Natural killer cell (primary cell): ENCODE measurements at places on chromosomes 6 and 20.

GRCh38 chr6:161226009-161226964 lies 47.6 kb downstream of the AGPAT4 start:
- DNase-seq: peak; percentile 58

DNA sequence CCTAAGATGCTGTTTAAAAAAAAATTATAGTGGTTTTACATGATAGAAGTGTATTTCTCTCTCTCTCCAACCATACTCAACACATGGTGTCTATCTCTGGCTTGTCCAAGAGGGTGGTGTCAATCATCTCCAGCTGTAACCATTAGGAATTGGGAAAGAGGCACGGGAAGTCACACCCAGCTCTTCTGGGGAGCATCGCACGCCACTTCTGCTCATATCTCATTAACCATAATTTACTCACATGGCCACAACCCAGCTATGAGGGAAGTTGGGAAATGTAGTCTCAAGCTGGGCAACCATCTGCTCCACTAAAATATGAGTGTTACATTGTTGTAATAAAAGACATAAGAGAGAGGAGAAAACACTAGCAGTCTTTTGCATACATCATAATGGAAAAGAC lies 30.4 kb upstream of the TSHZ2 start:
- no peak for DNase-seq

DNA sequence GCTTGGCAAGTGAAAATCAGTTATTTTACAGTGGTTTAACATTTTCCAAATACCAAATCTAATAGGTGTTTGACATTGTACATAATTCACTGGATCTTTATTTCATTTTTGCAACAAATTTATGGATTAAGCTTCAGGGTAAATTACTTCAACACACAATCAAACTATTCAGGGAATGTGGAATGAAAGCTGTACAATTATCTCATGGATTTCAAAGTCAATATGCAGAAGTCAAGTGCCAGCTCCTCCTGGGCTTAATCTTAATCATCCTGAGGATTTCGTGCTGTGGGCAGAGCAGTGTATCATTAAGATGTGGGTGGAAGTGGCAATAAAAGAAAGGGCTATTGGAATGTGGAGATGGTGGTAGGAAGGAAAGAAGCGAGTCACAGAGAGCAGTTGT lies 548.8 kb downstream of the COL12A1 start:
- DNase-seq: no peak

DNA sequence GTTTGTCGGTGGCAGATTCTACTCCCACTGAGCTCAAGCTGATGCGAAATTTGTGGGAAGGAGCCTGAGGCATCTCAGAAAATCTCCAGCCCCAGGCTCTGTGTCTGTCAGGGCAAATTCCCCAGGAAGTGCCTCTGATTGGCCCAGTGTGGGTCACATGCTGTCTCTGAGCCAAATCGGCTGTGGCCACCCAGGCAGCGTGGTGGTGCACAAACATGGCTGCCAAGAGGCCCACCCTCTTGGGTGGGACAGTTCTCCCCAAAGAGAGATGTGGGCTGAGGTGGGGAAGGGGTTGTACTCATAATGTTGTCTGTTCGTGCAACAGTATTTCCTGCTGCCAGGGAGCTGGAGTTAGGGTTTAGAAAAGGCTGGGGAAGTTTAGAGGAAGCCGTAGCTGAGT lies 130.6 kb downstream of the BMP7 start:
- no peak for DNase-seq

DNA sequence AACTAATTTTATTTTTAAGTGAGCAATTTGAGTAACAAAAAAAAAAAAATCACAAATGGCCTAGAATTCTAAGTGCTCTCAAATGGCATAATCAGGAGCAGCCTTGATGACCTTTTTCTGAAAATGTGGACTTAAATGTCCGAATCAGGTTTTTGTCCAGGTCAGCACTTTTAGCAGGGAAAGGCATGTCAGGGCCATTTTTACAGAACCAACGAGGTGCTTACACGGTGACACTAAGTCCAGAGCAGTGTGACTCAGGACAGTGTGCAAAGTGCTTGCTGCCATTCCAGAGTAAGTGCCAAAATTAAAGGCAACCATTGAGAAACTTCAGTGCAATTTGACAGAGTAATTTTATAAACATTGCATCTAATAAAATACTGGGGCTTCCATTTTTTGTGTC lies 127.8 kb downstream of the KIF16B start:
- DNase-seq: no peak

DNA sequence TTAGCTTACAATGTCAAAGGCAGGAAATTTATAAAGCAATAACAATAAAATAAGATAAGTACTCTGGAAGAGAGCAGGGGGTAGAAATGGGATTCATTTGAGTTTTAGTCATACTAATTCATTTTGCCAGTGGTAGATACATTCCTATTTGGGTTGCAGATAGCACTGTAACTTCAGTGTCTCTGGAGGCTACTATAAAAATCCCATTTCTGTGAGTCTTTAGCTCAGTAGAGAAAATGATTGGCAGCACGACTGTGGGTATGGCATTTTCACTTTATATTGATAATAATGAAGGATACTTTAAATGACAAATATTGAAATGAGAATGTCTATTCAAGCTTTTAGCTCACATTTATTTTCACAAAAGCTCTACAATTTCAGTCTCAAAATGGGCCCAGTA lies 93.6 kb downstream of the FHL5 start:
- DNase-seq: no peak

- no peak for DNase-seq
Measured at GRCh38 chr6:142786476-142786875, 158.5 kb downstream of the HIVEP2 start.

DNA sequence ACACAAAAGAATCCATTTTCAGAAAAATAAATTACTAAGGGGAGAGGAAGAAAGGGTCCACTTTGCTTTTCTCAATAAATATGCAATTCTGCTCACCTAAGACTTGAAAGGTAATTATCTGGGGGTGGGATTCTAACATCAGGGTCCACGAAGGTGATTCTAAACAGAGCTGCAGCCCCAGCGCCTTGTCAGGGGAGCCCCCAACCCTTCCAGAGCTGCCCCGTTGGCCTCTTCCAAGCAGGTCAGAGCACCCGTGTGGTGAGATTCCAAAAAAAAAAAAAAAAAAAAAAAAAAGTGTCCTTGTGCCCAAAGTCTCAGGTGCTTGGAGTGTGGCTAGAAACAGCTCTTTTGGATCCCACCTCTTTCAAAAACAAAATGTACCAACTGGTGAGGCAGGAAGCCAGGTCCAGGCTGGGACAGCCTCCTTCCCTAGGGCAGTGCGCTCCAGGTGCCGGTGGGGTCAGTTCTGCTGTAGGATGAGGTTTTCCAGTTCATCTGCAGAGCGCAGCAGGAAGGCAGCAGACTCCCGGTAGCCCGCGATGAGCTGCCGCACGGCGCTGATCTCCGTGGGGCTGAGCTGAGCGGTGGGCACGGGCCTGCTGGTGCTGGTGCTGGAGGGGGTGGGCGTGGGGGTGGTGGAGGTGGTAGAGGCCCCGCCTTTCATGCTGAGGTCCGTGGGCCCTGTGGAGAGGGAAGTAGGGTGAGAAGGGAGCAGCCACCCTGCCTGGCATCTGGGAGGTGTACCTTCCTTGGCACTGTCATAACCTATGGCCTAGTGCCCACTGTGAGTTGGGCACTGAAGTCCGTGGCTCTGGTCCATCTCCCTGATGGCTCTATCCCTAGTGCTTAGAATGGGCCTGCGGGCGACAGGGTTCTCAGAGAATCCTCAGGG lies 89.3 kb downstream of the ASXL1 start:
- DNase-seq: no peak

DNA sequence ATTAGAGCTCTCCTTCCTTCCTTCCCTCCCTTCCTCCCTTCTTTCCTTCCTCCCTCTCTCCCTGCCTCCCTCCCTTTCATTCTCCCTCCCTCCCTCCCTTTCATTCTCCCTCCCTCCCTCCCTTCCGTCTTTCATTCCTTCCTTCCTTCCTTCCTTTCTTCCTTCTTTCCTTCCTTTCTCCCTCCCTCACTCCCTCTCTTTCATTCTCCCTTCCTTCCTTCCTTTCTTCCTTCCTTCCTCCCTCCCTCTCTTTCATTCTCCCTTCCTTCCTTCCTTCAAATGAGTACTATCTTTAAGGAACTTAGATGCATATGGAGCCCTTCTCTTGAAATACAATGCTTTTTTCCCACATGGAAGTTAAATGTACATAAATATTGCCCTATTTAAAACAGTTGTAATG lies 20.9 kb upstream of the PTPRK start:
- DNase-seq: no peak

- DNase-seq: no peak
Measured at GRCh38 chr6:77880501-77880900, 227.7 kb downstream of the MEI4 start.

DNA sequence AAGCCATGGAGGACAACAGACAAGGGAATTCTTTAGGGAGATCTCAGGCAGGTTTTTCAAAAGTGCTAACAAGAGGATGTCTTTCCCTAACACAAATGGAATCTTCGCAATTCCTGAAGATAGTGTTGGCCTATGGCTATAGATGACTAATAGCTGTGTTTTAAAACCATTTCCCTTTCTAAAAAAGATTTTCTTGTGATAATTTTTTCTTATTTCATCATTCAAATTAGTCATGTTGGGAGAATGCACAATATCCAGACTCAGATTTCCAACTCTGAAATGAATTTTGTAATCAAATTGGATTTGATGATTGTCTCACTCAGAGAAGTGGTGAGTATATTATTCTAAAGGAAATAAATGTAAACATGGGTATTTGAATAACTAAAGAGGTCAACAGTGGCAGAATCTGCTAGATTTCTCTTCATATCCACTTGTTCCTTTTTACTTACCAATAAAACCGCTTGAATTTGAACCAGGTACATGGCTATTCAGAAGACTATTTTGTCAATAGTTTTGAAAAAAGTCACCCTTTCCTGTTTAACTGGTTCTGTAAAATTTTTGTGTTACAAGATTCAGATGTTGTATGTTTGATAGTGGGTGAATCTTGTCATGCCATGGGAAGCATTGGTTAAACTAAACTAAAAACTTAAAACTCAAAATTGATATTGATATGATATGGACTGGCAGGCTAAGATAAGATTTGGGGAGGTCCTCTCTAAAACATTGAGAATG lies 1223.7 kb upstream of the EYS start:
- no peak for DNase-seq

DNA sequence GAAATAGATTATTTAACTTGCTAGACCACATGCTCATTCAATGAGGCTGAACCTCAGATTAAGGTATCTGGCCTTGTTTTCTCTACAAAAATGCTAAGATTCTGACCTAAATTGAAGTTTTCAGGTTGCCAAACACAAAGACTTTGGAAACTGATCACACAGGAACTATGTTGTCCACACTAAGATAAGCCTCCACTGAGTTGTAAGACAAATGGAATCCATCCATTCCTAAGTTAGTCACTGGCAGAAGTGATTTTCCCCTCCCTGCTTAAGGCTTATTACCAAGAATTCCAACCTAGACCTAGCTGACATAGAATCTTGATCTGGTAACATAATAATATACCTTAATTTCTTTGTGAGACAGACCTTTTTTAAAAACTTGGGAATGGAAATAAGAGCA lies 608.1 kb downstream of the TENT5A start:
- DNase-seq: no peak

DNA sequence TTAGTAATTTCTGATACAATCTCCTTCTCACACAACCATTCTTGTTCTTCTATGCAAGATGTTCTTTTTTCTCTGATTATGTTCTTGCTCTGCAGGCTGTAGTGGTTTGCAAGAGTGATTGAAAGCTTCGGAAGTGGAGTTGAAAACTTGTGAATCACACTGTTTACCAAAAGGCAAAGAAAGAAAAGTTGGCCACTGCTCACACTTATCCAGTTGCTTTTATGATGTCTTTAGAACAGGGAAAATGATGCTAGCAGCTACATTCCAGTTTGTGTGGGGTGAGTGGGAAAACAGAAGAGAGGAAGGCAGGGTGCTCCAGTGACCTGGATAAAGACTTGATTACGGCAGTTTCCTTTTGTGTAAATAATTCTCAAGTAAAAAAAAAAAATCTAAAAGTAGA lies 583.3 kb downstream of the TENT5A start:
- DNase-seq: no peak

DNA sequence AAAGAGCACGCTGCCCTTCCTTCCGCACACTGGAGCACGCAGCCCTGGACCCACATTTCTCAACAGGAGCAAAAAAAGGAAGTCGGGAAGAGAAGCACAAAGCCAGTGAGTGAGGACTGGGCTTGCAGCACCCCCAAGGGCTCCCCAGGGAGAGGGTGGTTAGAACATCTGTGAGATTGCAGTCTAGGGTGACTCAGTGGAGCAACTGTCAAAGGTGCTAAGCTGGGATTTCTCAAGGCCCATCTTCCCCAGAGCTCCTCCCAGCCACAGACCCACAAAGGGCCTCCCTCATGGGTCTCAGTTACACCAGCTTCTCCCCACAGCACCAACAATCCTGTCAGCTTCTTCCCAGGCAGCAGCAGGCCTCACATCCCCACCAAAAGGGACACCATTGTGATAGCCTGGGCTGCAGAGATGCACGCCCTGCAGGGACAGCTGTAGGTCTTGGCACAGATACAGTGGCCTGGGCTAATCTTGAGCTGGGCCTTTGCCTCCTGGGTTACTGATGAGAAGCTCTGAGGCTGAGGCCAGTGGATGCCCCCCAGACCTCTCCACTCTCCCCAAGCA lies 39.6 kb upstream of the CD93 start:
- no peak for DNase-seq

- no peak for DNase-seq
Measured at GRCh38 chr6:127031511-127031910, 87.0 kb upstream of the RSPO3 start.

DNA sequence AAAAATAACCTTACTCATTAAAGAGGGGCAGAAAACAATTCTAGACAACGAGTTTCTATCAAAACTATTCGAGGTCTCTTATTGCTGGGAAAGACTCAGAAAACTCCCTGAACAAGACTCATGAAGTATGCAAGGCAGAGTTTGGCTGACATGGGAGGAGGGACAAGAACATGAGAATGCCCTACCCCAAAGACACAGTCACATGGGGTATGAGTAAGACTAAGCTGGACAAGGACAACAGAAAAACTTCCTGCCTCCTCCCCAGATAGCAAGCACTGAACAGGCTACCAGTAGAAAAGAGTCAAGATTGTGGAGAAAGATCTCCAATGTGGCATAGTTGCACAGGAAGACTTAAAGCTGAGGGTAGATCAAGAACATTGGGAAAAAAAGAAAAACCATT lies 39.7 kb upstream of the PHIP start:
- DNase-seq: no peak

DNA sequence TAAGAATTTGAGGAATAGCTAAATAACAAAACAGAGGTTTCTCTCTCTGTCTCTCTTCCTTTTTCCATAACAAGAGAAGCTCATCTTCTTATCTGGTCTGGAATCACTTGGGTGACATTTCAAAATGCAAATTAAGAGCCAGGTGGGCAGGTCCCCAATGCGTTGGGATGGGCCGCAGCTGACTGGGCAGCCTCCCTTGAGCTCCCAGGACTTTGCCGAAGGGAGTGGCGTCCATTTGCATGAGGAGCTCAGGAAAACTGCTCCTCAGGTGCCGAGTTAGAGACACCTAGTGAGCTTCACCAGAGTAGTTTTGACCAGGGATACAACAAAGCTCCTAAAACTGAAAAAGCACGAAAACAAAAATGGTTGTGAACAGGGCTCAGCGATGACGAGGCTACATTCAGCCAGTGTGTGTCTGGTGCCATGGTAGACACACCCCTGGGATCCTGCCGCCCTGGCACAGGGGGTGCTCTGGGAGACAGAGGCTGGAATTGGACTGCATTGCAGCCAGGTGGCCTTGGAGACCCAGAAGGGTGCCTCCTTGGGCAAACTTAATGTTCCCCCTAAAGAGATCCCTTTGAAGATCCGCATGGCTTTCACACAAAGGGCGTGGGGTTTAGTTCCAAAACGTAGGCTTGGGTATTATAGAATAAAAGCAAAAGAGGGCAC lies 13.5 kb upstream of the SERPINB6 start:
- DNase-seq: no peak
